HS-5 (cell line): ENCODE measurements at places on chromosomes 6 and 20.

GRCh38 chr6:70956451-70957283, at the start of gene B3GAT2:
B3GAT2 (minus strand) TSS chr6:70957060; CDS start chr6:70956429, 631 bp downstream.
- no peak for DNase-seq

GRCh38 chr6:170291271-170292110, 613 bp upstream of the DLL1 start:
- DNase-seq = no peak

- DNase-seq = no peak
Measured at GRCh38 chr6:90154755-90155470, 141.7 kb downstream of the BACH2 start.

DNA sequence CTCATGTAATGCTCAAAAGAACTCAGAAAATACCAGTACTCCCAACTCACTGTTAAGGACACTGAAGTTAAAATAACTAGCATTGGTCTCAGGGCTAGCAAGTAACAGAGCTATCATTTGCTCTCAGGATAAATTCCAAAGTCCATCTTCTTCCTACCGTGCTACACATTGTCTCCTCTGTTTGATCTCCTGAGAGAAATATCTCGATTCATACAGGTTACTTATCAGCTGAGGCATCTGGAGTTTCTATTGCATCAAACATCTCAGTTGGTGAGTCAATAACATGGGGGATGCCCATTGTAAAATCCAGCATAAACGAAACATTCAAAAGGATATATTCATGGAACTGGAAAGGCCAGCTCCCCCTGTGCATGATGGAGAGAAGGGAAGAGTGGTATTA, 147.4 kb downstream of the BACH2 start:
- DNase-seq = no peak

DNA sequence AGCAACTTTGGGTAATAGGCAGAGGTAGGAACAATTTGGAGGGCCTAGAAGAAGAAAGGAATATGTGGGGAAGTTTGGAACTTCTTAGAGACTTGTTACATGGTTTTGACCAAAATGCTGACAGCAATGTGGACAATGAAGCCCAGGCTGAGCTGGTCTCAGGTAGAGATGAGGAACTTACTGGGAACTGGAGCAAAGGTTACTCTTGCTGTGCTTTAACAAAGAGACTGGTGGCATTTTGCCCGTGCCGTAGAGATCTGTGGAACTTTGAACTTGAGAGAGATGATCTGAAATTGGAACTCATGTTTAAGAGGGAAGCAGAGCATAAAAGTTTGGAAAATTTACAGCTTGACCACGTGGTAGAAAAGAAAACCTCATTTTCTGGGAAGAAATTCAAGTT, 28.3 kb upstream of the TMEM200A start:
- DNase-seq = no peak

DNA sequence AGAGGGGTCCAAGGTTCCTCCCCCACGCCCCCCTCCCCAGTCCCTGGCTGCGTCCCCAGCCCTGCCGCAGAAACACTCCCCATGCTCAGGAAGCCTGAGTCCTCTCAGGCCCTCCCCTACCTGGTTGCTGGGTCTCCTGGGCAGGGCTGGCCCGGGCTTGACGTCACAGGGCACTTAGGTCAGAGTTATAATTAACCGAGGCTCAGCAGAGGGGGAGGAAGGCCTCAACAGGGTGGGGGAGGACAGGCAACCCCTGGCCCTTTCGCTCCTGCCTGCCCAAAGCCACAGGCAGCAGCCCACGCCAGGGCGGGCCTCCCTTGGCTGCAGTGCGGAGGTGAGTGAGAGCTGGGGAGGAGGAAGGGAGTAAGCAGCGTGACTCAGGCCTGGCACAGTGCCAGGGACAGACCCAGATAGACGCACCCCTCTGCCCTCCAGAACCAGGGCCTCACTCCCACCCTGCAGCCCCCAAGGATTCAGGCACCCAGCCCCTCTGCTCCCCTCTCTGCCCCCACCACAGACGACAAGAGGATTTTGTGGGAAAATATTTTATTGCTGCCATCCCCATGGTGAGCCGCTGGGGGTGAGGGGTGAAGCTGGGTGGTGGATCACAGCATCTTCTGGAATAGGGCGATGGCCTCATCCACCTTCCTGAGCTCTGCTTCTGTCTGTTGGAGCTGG, at the start of gene VWA7:
Gene VWA7 (minus strand): TSS at position 340 of the 678 bp plus-strand sequence. CDS start 549 bp downstream, outside the sequence.
- no peak for DNase-seq

DNA sequence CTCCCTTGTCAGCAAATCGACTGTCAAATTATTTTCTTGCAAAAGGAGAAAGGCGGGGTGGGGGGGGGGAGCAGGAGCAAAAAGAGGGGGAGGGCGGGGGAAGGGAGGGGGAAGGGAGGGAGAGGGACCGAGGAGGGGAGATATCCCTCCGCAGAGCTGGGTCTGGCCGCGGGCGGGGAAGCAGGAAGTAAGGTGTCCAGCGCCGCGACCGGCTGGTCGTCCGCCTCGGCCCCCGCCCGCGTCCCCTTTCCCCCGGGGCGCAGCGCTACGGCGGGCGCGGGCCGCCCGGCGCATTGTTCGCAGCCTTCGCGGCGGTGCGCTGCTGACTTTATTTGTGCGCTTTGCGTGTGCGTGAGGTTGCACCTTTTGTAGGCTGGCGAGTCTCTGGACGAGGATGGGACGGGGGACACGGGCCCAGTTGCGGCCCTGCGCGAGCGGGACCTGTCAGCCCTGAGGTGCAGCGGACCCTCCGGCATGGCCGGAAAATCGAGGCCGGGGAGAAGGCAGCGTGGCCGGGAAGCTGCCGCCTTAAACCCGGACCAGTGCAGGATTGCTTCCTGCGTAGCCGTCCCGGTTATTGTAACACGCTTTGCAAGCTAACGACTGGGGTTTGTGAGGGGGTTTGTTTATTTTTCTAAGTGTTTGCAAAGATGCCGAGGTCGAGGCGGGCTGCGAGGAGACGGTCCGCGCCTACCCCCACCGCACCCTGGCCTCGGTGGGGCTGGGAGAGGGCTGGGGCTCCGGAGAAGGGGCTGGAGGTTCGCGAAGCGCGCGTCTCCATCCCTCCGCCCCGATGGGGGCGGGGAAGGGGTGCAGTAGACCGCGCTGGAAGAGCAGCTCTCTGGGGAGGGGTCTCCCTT, 675 bp upstream of the TRERF1 start:
- DNase-seq = peak; percentile 30

GRCh38 chr6:57298741-57299140, 18.7 kb upstream of the PRIM2 start:
- DNase-seq = no peak

DNA sequence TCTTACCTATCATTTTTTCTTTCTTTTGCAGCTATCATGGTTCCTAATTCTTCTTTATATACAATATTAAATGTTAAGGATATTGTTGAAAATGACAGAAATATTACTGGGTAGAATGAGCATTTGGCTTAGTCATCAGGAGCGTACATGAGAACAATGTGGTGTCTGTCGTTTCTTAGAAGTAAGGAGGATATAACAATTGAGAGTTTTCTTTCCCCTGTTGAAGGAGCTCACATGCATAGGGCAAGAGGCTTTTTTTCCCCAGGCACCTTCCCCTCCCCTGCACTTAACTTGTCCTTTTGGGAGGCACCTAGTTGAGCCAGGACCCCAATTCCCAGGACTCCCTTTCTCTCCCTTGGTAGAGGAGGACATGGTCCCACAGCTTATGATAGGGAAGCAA, 25.0 kb downstream of the MC3R start:
- DNase-seq = no peak

- no peak for DNase-seq
Measured at GRCh38 chr6:169850154-169850553, 98.7 kb downstream of the ERMARD start.

DNA sequence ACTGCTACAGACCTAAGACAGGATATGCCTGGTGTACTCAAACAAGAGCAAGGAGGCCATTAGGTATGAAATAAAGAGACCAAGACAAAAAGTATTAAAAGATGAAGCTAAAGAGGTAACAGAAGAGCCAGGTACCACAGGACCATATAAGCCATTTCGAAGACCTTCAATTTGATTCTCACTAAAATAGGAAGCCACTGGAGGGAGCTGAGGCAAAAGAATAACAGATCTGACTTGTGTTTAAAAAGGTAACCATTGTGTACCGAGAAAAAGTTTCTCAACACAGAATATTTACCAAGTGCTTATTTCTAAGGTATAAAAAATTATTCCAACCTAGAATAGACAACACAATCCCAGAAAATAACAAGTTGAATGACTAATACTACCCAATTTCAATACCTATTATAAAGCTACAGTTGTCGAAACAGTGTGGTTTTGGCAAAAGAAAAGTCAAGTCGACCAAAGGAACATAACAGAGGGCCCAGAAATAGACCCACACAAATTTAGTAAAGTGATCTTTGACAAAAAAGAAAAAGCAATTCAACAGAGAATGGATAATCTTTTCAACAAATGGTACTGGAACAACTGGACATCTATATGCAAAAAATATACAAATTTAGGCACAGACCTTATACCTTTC, 125.3 kb upstream of the DST start:
- no peak for DNase-seq

GRCh38 chr20:51860111-51860882, 58.0 kb upstream of the SALL4 start:
- DNase-seq = peak; percentile 78

DNA sequence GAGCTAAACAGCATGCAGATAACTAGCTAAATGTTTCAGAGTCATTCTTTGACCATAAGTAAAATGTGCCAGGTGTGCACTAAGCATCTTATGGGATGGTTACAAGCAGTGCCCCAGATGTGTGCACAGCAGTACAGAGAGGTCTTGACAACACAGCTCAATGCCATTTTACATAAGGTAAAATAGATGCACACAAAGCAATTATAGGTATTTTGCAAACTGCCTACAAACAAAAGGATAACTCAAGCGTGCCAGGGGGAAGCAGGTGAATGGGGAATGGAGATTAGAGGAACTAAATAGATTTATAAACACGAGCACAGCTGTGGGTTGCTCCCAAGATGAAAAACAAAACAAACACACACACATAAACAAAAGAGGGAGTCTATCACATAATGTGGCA, 64.8 kb downstream of the SLC2A10 start:
- DNase-seq = no peak

DNA sequence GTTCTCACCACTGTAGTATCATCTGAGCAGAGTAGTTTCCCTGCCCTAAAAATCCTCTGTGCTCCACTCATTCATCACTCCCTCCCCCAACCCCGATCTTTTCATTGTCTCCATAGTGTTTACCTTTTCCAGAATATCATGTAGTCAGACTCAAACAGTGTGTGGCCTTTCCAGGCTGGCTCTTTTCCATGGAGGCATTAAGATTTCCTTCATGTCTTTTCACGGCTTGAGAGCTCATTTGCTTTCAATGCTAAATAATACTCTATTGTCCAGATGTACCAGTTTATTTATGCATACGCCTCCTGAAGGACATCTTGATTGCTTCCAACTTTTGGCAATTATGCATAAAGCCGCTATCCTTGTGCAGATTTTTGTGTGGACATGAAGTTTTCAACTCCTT, 235.8 kb downstream of the PHACTR1 start:
- no peak for DNase-seq

GRCh38 chr6:82840571-82840970, 225.1 kb downstream of the UBE3D start:
- DNase-seq = no peak

DNA sequence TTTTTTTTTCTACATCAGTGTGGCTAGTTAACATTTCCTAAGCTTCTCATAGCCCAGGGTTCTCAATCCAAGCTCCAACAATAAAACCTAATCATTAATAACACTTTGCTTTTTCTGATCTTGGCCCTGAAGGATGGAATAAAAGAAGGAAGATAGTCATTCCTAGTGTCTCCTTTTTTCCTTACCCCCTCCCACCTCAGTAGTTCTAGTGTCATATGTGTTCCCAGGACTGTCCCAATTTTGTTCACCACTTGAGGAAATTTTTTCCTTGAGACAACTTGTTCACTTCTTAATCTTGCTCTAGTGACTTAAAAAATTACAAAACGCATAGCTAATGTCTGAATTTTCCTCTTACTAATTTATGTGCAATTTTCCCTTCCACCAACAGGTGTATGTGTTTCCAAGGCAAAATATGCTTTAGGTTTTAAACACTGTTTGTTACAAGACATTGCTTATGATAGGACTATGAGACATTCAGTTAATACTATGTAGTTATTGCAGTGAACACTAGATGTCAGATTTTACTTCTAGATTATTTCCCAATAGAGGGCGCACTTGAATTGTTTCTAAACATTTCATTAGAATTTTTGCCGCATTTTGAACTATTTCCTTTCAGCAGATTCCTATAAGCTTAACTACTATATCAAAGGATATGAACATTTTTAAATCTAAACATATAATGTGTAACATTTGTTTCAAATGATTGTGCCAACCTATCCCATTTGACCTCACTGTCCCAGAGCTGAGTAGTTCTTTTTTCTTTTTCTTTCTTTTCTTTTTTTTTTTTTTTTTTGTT, 18.5 kb upstream of the C6orf141 start:
- peak; percentile 68 for DNase-seq

DNA sequence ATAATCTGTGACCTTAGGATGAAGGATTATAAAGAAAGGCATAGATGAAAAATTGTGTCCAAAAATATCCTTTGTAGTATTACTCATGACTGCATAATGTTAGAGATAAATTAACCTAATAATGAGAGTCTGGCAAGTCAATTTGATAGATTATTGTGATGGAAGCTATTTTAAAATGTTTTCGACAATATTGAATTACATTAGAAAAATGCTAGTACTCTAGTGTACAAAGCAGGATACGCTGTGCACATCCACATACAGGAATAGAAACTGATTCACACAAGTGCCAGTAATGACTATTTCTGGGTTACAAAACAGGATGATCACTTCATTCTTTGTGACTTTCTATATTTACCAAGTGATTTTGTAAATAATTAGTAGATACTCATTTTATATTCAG, 3.3 kb downstream of the SLC17A2 start:
- DNase-seq = no peak

GRCh38 chr6:151721671-151722070, 85.8 kb upstream of the ESR1 start:
- peak; percentile 10 for DNase-seq

GRCh38 chr6:137780447-137781034, 86.5 kb upstream of the TNFAIP3 start:
- no peak for DNase-seq

- DNase-seq = peak; percentile 40
Measured at GRCh38 chr20:10521068-10521831, 86.1 kb downstream of the SLX4IP start.

- DNase-seq = no peak
Measured at GRCh38 chr6:73648166-73648565, 5.6 kb downstream of the SLC17A5 start.

DNA sequence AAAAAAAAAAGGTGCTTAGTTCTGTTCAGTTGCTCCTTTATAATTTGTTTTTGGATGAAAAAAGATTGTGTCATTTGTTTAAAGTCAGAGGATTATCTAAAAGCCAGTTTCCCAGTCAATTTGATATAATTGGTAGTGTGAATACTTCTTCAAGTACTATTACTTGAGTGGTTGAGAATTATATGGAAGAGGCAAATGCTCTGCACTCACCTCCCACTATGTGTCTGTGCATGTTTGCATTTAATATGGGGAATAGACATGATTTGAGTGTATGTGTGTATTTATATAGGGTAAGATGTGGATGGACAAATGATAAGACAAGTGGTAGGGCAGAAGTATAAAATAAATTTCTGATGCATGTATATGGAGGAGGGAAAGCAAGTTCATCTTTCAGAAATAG, 15.8 kb downstream of the GJA1 start:
- DNase-seq = no peak

- DNase-seq = no peak
Measured at GRCh38 chr6:129108337-129108736, 225.4 kb downstream of the LAMA2 start.

- no peak for DNase-seq
Measured at GRCh38 chr6:3405182-3405518, 51.7 kb downstream of the SLC22A23 start.
